Stimulated activated CD4-positive, alpha-beta T cell treated with anti-CD3 and anti-CD28 coated beads, TNF-alpha, amount 100 ng/mL, for 4 hours (primary cell): ENCODE measurements at places on chromosomes 5 and 9.
A peak's percentile ranks its signal among the peaks of the same experiment; 100 is the strongest.

DNA sequence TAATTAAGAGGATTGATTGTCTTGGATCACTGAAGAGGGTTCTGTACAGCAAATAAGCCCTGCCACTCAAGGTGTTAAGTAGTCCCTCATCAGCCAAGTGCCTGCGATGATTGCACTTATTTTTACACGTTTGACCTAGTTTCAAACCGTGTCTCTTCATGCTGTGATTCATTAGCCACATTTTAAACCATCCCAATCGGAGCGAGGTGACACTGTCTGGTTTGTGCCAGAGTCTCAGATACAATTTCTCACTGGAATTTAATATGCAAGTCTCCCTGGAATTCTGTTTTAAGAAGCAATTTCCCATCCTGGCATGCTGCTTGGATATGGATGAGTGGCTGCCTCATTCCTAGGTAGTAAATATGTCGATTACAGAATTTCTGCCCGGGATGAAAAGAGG is 1.6 kb downstream of the INSYN2B start:
- no peak for DNase-seq

DNA sequence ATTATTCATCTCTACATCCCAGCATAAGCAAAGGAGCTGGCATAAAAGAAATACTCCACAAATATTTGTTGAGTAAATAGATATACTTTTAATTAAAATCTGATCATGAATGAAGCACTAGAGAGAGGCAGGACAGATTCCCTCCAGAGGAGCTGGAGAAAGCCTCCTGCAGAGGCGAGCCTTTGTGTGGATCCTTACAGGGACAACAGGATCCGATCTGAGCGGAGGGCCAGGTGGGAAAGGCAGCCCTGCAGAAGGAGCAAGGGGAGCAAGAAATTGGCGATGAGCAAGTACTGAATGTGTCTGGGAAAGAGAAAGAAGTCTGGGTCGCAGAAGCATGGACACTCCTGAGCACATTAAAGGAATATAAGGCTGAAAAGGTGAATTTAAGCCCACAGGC is 69.4 kb downstream of the EBF1 start:
- DNase-seq = no peak

GRCh38 chr5:177981296-177982071 is 14.6 kb downstream of the PROP1 start:
- DNase-seq = no peak

DNA sequence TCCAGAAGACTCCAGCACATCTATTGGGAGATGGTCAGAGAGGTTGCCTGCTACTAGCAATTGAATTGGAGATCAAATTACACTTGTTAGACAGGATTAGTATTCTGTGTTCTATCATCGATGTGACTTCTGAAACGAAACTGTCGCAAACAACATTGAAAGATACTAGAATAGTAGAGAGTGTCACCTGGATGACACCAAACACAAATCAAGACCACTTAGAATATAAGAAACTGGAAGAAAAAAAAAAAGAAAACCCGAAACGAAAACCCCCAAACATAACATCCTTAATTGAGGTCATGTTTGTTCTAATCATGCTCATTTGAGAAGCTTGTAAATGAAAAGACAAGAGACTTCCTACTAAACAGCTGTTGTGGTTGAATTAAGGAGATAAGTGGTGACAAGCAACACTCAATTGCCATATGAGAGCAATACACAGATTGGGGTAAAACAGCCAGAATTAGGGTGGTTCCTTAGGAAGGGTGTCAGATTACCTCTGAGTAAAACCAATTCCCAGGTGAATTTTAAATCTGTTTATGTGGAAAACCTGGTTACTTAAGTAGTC is 97.6 kb downstream of the BASP1 start:
- no peak for DNase-seq

DNA sequence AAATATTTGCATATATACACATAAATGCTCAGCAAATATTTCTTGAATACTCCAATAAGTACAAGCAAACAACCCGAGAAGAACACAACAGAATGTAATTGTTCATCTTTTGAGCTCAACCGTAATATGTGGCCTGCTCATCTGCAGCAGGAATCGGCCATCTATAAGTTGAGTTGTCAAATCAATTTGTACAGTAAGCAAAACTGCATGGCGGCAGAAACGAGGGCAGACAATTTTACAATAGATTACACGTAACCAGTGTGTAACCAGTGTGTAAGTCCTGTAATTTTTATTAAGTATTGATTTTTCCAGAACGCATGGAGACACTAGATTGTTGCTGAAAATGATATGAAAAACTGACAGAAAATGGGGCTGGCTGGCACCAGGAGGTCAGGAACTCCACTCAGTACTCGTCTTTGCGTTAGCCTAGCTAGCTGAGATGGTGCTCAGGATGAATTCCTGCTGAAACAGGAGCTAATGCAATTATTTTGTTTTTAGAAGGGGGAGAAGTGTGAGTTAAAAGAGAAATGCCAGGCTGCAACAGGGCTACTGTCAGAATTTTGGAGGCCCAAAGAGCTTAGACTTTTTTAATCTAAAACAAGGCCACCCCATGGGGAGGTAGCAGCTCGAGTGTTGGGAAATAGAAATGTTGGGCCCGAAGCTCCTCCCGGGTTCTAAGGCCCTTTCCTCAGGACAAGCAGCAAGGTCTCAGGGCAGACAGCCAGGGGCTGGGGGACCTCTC is 682 bp downstream of the DHX29 start:
- no peak for DNase-seq

GRCh38 chr5:138352722-138353559 is 456 bp downstream of the KDM3B start:
- DNase-seq = peak; percentile 48

- no peak for DNase-seq
Observed at GRCh38 chr5:133267601-133268000, 215.8 kb downstream of the HSPA4 start.

GRCh38 chr5:32542216-32543059 is 42.9 kb upstream of the SUB1 start:
- DNase-seq = no peak

- DNase-seq = no peak
Observed at GRCh38 chr9:118928722-118929121, 440.5 kb downstream of the BRINP1 start.

- DNase-seq = no peak
Observed at GRCh38 chr9:89661391-89661949, 56.7 kb downstream of the GADD45G start.

GRCh38 chr9:90827181-90827871 is 25.7 kb downstream of the SYK start:
- DNase-seq = no peak

GRCh38 chr5:63911871-63912270 is 50.4 kb downstream of the HTR1A start:
- no peak for DNase-seq

- no peak for DNase-seq
Observed at GRCh38 chr9:108207561-108208165, 648.1 kb downstream of the ACTL7B start.

DNA sequence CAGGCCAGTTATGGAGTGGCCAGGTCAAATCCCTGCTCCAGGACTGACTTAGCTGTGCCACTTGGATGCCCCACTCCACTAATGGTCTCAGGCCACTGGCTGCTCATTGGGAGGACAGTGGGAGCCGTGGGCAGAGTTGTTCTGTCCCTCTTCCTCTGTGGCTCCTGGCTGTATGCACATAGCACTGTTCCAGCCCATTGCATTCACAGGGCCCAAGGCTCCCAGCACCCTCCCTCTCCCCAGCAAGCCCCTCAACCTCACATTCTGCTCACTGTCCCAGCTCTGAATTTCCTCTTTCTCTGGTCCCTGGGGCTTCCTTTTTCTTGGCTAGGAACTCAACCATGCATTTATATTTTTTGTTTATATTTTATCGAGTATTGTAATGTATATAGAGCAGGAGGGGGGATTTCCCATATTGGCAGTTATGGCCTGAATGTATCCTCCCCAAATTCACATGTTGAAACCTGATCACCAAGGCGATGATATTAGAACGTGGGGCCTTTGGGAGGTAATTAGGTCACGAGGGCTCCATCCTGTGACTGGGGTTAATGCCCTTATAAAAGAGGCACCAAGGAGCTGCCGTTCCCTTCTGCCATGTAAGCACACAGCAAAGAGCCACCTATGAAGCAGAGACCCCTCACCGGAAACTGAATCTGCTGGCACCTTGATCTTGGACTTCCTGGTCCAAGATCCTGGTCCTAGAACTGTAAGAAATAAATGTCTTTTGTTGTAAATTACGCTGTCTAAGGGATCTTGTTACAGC is 17.0 kb upstream of the MVB12B start:
- no peak for DNase-seq

- no peak for DNase-seq
Observed at GRCh38 chr9:125732562-125732961, 14.6 kb upstream of the PBX3 start.

GRCh38 chr5:154900066-154900465 is 37.9 kb downstream of the GEMIN5 start:
- DNase-seq = no peak

DNA sequence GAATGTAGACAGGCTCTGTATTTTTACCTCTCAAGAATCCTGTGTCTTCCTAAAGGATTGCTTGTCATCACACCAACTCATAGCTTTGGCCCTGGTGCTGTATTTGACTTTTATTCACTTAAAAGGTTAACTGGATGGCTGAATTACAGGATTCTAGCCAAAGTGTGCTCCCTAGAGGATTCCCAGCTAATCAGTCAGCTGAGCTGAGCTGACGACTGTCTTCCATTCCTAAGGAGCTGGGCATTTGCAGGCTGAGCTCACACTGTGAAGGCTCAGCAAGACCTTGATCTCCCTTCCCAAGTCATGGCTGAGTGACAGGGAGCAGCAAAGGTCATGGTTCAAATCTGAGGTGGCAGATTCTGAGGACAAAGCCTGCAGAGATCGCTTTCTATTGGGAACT is 59.0 kb upstream of the PALM2AKAP2 start:
- no peak for DNase-seq

DNA sequence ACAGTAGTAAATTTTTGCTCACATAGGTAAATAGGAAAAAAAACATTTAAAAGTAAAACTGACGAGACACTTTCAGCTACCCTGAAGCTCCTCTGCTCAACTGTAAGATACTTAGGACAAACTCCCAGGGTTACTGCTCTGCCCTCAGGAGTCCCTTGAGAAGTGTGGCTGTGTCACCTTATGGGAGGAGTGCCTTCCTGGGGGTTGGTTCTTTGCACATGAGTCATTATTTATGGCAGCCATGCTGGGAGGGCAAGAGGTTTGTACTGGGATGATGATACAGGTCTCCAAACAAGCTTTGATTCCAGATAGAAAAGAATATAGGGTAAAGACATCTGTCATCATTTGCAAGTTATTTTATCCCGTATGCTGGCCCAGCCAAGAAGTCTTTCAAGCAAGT is 45.9 kb downstream of the TTC1 start:
- DNase-seq = no peak

DNA sequence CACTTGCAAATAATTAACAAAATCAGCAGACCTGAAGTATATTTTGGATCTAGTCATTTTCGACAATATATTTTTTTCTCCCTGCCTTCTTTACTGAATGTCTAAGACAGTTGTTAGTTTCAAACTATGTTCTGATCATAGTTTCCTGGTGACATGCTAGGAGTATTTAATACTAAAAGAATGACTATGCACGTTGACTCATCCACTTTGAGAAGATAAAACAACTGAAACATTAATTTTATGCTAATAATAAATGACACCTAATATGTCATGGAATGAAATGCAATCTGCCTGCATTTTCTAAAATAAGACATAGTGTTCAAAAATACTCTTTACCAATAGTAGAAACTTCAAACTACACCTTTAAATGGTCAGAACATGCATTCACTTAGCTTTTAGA is 2123.7 kb upstream of the C9orf72 start:
- DNase-seq = no peak

DNA sequence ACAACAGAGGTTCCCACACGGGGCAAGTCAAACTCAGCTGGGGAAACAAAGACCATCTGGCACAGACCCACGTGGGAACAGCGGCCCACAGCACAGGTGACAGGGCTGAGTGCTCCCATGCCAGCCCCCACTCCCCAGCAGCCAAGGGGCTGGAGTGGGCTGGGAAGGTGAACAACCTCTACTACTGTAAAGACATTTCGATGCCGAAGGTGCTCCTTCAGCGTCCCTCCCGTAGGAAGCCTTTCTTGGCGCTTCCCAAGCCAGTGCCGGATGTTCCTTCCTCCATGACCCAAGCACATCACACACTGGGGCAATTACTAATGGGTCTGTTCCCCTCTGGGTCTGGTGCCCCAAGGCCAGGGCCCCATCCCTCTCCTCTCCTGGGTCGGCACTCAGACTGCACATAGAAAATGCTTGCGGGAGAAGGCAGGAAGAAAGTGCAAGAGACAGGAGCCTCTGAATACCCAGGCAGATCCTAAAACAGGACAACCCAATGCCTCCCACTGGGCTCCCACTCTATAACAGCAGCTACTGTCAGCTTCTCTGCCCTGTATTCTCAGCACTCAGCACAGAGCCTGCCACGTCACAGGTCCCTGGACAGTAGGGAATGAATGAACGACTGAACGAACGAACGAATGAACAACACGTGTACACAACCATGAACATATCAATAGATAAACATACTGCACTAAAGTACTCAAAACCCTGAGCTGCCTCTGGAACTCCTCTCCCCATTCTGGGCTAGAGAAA is 77.0 kb upstream of the LRRTM2 start:
- no peak for DNase-seq

GRCh38 chr9:90556897-90557675 is 85.5 kb downstream of the DIRAS2 start:
- DNase-seq = no peak

DNA sequence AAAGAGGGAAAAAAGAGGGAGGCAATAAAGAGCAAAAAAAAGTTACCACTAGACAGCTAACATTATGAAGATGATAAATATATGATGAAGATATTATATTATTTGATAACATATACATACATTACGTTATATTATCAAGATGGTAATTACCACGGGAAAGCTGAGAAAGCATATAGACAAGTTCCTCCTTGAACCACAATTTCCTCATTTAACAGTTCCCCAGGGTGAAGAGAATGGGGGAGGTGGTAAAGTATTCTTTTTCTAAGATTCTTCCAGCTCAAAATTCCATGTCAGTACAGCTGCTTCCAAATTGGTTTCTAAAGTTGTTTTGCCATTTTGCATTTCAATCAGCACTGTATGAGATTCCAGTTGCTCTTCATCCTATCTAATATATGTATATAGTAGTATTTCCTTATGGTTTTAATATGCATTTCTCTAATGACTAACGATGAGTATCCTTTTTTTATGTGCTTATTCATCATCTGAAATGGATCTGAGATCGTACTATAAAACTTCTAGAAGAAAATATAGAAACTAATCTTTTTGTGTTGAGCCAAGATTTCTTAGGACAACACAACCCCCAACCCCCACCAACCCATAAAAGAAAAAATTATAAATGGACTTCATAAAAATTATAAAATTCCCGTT is 49.5 kb upstream of the C9orf72 start:
- no peak for DNase-seq

- DNase-seq = no peak
Observed at GRCh38 chr5:140049205-140049604, 6.1 kb upstream of the NRG2 start.

DNA sequence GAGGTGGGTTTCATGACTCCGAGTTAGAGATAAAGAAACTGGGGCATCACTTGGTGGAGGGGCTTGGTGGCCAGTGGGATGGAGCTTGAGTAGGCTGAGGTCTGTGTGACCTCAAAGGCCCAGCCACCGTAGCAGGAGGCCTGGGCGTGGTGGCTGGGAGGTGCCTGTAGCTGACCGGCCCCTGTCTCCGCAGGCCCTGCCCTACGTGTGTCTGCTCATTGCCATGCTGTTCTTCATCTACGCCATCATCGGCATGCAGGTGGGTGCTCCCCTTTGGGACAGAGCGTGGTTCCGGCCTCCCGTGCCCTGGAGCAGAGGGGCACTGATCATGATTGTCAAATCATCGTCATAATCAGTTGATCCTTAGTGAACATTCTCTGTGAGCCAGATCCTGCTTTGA is 196.2 kb downstream of the CACNA1B start:
- DNase-seq = no peak
